ENCODE measurements at places on chromosomes 13 and 19.

GRCh38 chr13:29301027-29301426 is 294.5 kb downstream of the SLC7A1 start:
- DNase-seq: no peak

- no peak for DNase-seq
Observed at GRCh38 chr13:52906122-52906903, 57.9 kb upstream of the PCDH8 start.

DNA sequence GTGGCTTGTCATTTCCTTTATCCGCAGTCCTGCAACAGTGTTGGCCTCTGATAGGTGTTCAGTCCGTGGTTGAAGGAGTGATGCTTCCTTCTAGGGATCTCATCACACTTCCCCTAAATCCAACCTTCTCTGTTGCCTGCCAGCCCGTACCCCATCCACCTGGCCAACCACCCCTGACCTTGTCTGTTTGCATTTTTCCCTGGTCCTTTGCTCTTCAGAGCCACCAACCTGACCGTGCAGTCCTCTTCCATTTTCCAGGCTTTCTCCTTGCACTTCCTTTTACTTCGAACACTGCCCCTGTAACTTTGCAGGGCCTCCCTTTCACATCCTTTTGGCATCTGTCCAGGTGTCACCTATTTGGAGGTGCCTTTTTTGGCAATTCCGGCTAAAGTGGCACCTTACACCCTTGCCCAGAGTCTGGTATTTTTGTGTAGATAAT is 696 bp downstream of the ZNF460 start:
- peak; percentile 9 for DNase-seq

DNA sequence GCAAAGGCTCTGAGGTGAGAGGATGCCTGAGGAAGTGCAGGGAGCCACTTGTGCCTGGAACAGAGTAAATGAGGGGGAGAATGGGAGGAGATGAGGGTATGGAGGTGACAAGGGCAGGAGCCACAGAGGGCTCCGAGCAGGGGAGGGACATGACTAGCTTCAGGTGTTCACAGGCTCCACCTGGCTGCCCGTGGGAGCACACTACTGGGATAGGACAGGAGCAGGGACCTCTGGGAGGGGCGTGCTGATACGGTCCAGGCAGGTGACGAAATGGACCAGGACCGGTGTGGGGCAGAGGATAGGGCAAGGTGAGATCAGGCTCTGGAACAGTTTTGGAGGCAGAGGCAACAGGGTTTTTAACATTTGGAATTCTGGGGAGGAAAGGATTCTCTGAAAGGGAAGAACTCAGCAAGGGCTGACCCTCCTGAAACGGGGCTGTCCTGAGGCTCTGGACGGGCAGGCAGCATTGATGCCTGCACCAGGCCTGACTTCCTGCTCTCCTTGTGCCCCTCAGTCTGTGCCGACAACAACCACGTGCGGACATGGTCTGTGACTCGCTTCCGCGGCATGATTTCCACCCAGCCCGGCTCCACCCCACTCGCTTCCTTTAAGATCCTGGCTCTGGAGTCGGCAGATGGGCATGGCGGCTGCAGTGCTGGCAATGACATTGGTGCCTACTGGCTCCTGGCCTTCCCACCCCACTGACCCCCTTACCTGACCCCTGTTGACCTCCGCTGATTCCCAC is 11.6 kb downstream of the SHKBP1 start:
- no peak for DNase-seq

DNA sequence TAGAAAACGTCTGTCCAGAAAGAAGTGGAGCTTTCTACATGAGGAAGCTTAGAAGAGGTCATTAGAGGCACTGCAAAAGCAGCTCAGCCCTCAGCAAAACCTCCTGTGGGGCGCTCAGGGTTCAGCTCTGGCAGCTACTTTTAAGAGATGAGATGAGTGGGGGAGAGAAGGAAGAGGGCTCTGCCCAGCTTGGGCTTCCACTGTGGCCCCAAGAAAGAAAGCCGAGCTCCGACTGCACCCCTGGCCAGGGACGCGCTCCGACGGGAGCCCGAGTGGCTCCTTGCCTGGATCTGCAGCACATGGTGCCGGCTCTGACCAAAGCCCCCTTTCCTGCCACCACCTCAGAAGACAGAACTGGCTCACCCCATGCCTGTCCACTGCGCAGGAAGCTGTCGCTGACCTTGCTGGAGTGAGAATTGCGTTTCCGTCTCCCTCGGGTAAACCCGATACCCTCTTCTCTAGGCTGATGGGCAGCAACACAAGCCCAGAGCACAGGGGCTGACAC is 36.4 kb downstream of the NAXD start:
- no peak for DNase-seq

DNA sequence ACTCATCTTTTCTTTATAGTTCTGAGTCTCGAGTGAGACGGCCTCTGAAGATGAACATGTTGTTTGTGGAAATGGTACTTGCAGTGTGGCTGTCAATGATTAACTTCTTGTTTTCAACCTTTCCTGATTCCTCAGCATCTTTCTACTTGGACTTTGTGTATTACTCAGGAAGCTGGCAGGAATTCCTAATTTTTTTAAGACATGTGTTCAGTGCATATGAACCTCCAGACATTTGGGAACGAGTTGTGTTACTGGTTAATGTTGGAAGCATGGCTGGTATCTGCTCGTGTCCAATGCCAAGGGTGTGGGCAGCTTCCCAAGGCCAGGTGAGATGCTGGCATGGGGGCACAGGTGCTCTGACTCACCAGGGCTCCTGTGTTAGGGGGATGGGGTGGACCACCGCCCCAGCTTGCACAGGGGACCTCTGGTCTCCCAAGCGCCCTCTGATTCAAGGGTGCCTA is 61.1 kb upstream of the MCF2L start:
- no peak for DNase-seq

DNA sequence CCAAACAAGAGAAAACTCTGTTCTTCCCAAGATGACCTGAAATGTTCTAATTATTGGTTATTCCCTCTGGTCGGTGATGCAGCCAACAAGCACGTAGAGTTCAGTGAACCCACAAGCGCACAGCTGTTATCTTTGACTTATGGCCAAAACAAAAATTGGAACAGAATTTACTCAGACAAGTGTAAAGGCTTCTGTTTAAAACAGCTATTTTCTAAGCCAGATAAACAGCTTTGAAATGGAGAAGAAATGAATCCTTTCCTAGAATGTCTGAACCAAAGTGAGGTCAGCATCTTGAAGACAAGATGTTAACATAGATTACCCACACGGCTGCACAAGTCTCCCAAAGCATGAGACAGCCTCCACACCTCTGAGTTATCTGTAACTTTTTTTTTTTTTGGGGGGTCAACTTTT is 669.2 kb downstream of the DIAPH3 start:
- peak; percentile 66 for DNase-seq

- no peak for DNase-seq
Observed at GRCh38 chr13:44271915-44272341, 101.7 kb upstream of the SERP2 start.

DNA sequence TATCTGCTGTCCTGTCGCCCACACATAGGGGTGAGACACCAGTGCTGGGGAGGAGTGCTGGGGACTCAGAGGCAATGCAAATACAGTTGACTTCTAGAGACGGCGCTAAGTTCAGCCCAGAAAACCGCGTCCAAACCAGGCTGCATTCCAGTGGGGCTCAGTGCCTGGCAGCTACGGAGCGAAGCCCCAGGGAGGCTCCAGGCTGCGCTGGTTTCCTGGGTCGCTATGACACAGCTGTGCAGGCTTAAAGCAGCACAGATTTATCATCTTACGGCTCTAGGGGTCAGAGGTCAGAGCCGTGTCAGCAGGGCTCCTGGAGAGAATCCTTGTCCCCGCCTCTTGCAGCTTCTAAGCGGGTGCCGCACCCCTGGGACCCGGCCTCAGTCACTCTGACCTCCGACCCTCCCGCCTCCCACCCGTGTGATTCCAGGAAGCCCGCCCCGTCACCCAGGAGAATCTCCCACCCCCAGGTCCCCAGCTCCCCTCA is 61.6 kb downstream of the ANKRD10 start:
- DNase-seq: peak; percentile 75

GRCh38 chr13:114318624-114319023 is 4.3 kb downstream of the CHAMP1 start:
- no peak for DNase-seq

GRCh38 chr19:16038196-16038695 is 38.0 kb upstream of the TPM4 start:
- DNase-seq: no peak

DNA sequence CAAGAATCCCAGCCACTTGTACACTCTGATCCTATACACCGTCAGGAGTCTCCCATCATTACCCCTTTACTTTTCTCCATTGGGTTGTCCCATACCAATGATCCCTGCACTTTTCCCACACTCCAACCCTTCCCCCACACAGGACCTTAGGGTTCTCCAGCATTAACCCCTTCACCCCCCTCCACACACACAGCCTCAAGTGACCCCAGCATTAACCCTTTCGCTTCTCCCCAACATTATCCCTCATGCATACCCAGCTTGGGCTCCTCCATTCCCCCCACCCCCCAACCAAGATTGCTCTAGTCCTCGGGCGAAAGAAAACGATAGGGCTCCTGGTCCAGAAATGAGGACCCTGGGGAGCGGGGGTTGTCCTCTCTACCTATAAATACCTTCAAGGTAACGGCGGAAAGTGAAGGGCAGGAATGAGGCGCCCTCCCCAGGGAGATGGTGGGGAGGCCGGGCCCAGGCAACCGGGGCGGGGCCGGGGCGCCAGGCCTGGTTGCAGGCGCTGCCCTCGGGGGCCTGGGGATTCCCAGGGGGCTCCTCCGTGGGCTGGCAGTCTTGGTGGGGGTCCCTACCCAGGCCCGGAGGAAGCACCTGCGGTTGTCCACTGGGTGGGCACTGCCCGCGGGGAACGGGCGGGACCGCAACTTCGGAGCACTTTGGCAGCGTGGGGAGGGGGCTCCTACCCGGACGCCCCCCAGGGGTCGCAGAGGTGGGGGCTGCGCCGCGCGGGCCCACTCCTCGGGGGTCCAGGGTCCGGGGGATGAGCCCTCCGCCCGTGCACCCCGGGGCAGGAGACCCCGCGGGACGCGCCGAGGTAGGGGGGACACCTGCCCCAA is 757 bp downstream of the WIZ start:
- no peak for DNase-seq

GRCh38 chr19:53809518-53810186 is 14.5 kb downstream of the NLRP12 start:
- DNase-seq: no peak

DNA sequence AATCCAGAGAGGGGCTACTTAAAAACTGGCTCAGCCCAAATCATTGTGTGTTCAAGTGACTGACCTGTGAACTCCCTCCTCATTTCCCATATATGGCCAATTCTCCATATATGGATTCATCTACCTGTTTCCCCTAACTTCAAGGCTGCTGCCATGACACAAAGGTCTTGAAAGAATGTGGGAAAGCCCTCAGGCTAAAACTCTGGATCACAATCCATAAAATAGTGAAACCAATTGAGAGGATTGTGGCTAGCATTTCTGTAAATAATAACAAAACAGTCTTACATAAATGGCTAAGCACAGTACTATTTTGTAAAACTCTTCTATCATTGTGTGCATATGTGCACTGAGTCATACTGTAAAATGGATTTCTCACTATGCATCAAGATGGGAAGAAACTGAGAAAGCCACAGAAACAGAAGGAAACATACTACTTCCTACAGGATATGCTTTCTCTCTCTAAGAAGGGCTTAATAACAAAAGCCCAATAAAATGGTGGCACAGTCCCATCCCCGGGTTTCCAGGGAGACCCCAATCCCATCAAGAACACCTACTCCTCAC is 80.5 kb downstream of the FOXO1 start:
- DNase-seq: no peak

DNA sequence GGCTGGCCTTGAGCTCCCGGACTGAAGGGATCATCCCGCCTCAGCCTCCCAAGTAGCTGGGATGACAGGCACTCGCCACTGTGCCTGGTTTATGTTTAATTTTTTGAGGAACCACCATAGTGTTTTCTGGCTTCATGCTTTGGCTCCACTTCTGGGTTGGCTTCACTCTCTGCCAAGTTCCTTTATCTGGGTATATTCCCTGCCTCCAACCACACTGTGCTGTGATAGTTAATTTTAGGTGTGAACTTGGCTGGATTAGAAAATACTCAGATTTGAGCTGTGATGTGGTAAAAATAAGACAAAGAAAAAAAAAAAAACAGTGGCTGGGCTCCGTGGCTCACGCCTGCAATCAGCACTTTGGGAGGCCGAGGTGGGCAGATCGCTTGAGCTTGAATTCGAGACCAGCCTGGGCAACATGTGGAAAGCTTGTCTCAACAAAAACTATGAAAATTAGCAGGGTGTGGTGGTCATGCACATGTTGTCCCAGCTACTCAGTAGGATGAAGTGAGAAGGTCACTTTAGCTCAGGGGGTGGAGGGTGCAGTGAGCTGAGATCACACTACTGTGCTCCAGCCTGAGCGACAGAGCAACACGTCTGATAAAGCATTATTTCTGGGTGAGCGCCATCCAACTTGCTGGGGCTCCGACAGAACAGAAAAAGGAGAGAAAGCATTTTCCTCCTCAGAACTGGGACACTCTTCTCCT is 7.5 kb upstream of the ILF3 start:
- no peak for DNase-seq

- DNase-seq: no peak
Observed at GRCh38 chr19:44050740-44051649, 841 bp upstream of the ZNF223 start.

DNA sequence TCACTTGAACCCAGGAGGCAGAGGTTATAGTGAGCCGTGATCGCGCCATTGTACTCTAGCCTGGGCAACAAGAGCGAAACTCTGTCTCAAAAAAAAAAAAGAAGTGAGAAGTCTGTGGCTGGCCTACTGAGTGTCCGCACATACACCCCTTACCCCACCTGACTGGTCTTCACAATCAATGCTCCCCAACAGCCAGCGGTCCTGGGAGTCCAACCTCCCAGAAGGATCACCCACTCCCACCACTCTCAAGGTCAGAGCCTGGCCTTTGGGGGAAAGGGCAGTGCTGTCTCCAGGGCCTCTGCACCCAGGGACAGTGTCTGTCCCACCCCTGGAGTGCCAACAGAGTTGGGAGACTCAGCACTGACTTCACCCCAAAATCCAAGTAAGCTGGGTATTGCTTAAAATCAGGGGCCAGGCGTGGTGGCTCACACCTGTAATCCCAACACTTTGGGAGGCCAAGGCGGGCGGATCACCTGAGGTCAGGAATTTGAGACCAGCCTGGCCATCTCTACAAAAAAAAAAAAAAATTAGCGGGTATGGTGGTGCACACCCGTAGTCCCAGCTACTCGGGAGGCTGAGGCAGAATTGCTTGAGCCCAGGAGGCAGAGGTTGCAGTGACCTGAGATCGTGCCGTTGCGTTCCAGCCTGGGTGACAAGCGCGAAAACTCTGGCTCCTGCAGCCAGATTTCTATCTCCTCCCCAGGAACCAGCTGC is 2.3 kb upstream of the CD320 start:
- no peak for DNase-seq

- no peak for DNase-seq
Observed at GRCh38 chr19:39127812-39128515, 2.4 kb downstream of the PAK4 start.

DNA sequence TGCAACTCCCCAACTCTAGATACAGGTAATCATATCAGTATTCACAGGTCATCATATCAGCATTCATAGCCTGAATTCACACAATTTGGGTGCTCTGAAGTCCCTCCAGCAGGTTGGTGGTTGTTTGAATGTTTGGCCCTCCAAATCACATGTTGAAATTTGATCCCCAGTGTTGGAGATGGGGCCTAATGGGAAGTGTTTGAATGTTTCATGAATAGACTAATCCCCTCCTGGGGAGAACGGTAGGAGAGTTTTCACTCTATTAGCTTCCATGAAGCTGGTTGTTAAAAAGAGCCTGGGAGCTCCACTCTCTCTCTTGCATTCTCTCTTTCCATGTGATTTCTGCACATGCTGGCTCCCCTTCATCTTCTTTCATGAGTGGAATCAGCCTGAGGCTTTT is 288.6 kb upstream of the PCDH9 start:
- DNase-seq: no peak

GRCh38 chr19:48397263-48398101 is 4.0 kb downstream of the GRIN2D start:
- no peak for DNase-seq
